Activated T-helper 1 cell treated with anti-CD3 and anti-CD28 coated beads, Interleukin-2, amount 50 U/mL, for 16 hours (primary cell): ENCODE measurements at places on chromosomes 7 and 10.

DNA sequence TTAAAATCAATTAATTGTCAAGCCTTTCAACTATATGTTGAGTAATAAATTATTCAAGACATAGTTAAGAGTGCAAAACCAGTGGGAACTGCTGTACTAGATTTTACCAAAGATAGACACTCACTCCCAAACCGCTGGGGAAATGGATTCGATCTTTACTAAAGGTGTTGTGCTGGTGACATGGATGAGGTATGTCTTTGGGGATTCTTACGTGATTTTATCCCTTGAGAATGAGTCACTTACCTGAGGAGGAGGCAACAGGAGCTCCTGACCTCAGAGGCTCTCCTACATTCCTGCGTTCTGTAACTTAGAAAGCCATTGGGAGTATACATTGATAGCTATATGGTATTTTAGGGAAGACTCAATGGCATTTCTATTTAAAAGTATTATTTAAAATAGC is 165.5 kb downstream of the PKD1L1 start:
- DNase-seq: no peak

DNA sequence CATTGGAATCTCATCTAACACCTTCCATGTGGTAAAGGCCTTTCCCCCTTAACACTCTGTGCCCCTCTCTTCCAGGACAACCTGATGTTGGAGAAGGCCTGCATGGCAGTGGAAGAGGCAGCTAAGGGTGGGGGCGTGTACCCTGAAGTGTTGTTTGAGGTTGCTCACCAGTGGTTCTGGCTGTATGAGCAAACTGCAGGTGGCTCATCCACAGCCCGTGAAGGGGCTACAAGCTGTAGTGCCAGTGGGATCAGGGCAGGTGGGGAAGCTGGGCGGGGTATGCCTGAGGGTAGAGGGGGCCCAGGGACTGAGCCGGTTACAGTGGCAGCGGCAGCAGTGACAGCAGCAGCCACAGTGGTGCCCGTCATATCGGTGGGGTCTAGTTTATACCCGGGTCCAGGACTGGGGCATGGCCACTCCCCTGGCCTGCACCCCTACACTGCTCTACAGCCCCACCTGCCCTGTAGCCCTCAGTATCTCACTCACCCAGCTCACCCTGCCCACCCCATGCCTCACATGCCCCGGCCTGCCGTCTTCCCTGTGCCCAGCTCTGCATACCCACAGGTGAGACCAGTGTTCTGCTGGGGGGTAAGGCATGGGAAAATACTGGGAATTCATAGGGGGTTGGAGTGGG is 12.4 kb downstream of the NDST2 start:
- no peak for DNase-seq

- DNase-seq: no peak
Measured at GRCh38 chr7:154581251-154581890, 421.6 kb downstream of the PAXIP1 start.

DNA sequence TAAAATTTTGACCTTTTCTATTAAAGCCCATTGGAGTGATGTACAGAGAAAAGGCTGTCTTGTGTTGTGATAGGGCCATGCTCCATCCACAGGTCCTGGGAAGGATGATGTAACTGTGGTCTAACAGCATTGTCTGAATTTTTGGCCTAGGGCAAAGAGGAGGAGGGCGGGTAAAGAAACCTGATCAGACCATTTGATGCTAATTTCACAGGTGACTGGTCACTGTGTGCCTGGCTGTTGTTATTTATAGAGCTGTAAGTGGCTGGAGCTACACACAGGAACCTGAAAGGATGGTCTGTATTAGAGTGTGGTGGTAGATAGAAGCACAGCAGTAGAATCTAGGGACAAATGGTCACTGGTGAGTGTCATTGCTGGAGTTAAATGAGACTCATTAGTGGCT is 182.1 kb downstream of the AUTS2 start:
- DNase-seq: no peak

GRCh38 chr10:68047122-68047521 is 28.0 kb downstream of the HERC4 start:
- DNase-seq: no peak
